ENCODE measurements at places on chromosomes 16 and 17.

DNA sequence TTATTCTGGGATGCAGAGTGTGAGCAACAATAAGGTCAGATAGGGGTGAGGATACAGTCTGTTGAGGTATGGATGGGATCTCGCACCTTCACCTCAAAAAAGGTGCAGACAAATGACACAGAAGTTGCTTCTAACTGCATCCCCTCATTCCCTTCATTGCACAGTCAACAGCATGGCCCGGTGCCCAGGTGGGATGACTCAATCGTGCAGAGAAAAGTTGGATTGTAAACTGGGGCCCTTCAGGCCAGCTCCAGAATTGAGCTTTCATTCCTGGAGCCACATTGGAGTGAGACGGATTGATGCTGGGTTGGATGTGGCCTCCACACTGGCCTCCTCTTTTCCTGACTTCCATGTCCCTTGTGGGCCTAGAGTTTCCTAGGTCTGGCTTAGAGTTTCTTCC lies 977.4 kb downstream of the KCNJ18 start:
- DNase-seq: no peak

DNA sequence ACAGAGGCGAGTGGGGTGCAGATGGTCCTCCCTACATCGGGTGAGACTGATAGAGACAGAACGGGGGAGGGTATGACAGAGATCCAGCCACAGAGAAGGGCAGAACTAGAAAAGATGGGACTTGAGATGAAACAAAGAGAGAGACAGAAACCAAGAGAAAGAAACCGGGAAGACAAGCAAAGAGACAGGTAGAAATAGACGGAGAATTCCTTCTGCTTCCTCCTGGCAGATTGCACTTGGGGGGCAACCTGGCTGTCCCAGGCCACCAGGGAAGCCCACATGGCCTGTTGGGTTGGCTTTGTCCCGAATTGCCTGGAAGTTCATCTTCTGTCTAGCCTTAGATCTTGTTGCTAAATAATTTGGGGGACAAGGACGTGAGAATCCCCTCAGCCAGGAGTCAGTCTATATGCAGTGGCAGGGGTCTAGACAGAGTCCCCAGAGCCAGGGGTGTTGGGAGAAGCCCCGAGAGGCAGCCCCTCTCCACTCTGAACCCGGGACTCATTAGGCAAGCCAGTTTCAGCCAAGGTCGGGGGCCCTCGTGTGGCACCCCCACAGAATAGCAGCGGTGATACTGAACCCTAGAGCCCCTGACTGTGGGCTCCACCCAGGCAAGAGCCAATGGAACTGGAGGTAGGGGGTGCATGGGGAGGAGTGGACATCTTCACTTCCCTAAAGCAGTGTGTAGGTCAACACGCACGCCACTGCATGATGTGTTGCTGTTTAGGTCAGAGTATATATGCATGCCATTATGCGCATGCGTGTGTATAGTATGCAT lies 627 bp upstream of the TSPOAP1 start:
- DNase-seq: no peak

- DNase-seq: peak; percentile 41
These were observed 90.2 kb upstream of the ERCC4 start for GRCh38 chr16:13829697-13830299.

- peak; percentile 79 for DNase-seq
These were observed 286.7 kb downstream of the SEC14L1 start for GRCh38 chr17:77427391-77427991.

GRCh38 chr16:80580109-80580832 lies 39.5 kb downstream of the DYNLRB2 start:
- DNase-seq: no peak

- DNase-seq: no peak
These were observed 528.5 kb upstream of the CDH5 start for GRCh38 chr16:65838001-65838400.

GRCh38 chr16:26645614-26646013 lies 421.1 kb upstream of the C16orf82 start:
- peak; percentile 16 for DNase-seq

GRCh38 chr16:67305216-67306071 lies 21.1 kb downstream of the KCTD19 start:
- DNase-seq: no peak

- no peak for DNase-seq
These were observed 75.2 kb upstream of the HSBP1 start for GRCh38 chr16:83732536-83732935.

- peak; percentile 6 for DNase-seq
These were observed 155.2 kb upstream of the C17orf78 start for GRCh38 chr17:37220607-37220953.

Measured in muscle of back (tissue), 13 donors.